GM06990 (cell line): ENCODE measurements at places on chromosomes 2 and 18.

GRCh38 chr18:12656605-12656937 is 1.3 kb downstream of the SPIRE1 start:
- DNase-seq, result no peak

- no peak for DNase-seq
These were observed 28.7 kb upstream of the CABLES1 start for GRCh38 chr18:23106575-23106974.

DNA sequence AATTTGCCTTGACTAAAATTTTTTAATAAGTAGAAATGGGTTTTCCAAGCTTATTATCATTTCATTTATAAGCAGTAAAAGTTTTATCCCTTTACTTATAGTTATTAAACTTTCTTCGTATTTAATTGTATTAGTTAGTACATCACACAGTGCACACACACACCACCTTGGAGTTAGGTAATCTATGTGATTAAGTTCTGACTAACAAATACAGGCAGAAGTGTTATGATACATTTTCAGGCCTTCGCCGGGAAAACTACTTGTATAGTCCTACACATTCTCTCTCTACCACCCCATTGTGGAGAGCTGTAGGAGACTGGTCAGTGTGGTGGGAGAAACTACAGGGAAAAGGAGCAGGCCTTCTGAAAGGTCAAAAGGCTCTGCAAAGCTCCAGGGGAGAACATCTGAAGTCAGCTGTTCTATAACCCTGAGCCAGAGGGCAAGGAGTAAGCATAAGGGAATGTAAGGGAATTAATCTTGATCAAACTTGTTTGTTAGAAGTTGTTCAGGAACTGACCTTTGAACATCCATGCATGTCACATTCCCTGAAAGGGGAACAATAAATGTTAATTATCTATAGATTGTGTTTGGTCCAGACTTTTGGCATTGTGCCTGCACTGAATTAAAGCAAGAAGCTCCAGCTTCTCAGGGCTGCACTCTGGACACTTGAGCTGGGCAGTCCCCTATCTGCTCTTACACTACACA is 231.7 kb downstream of the FSIP2 start:
- no peak for DNase-seq

DNA sequence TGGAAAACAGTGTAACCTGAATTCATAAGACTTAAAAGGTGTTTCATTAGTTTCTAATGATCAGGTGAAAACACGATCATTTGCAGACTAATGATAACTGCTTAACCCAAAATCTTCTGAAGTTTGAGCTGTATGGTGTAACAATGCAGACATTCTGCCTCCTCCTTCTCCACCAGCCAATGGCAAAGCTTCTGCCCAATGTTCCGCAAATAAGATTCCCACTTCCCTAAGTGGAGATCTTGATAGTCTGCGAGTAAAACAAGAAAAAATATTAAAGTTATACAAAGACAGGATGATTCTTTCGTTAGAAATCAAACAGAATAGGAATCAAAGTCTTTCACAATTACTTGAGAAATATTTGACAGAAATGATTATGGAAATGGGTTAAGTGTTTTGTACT is 8.1 kb downstream of the C2orf42 start:
- DNase-seq, result no peak

DNA sequence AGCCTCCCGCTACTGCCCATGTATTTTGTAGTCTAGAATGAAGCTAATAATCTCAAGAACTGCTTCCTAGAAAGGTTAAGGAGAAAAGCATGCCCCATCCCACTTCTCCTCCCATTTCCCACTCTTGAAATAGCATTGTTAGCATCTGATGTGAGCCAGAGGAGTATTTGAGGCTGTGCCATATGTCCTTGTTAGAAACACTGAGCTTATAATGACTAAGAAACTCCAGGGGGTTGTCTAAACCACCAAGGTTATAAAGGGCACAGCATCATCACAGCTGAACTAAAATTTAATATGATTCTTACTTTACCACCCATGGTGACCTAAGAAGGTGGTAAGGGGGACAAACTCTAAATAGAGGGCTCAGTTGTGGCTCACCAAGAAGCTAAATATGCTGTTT is 16.6 kb downstream of the TSPYL6 start:
- no peak for DNase-seq

DNA sequence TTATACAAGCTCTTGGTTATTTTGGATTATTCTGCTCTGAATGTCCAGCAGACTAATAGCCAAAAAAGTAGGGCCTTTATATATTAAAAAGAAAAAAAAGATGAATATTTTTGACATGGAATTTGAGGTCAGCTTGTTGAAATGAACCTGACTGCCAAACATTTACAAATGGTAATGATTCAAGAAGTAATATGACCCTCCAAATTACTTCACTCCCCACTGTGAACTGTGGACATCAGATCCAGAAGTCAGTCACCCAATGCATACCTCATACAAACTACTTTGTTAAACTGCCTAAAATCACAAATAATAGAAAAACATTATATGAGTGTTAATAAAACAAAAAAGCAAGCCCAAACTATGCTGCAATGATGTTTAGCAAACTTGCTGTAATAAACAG is 10.0 kb downstream of the EPG5 start:
- DNase-seq, result no peak

DNA sequence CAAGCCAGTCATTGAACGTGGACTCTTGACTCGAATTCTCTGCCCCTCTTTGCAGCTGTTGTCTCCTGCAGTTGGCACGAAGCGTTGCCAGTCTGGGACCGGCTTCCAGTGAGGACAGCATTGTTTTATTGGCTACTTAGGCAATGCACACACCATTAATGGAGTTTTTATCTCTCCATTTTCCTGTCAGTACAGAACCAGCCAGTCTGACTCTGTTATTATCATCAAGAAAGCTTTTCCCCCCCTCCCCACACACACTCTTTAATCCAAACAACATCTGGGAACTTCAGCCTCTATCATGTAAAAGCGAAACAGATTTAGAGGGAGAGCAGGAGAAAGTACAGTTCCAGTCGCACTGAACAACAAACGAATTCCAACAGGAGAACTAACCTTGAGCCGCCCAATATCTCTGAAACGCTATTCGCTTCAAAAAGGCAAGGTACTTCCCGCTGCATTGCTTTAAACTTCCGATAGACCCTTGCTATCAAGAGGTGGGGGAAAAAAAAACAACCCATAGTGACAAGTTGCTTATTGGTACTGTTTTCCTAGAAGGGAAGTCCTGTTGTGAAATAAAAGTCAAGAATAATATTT is 38.2 kb downstream of the ACVR1 start:
- DNase-seq, result no peak

GRCh38 chr2:144522897-144523595 is 3.1 kb upstream of the ZEB2 start:
- DNase-seq, result no peak

DNA sequence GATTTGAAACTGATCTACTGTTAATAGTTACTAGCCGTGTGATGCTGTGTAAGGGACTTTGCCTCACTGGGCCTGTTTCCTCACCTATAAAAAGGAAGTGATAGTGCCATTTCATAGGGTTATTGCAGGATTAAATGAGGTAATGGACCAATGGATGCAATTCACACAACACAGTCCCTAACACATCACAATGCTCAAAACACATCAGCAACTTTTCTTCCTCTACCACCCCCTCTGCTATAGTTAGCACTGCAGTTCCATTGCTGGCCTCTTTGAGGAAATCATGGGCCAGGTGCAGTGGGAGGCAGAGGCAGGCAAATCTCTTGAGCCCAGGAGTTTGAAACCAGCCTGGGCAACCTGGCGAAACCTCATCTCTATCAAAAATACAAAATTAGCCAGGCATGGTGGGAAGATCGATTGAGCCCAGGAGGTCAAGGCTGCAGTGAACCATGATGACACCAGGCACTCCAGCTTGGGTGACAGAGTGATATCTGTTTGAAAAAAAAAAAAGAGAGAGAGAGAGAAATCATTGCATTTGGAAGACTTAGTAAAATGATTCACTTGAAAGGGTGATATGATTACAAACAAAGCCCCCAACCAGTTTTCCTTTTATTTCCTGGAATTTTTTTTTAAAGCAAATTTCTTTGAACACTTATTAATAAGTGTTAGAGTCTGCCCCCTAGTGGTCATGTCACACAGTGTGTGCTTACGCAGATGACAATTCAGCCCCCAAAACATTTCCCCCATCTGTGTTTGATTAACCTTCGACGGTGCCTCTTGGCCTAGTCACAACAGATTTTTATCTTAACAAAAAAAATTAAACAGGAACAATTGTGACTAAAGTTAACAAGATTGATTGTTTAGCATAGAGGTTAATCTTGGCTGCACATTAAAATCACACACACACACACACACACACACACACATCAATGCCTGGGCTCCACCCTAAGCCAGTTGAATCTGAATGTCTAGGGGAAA is 88.6 kb upstream of the BCL11A start:
- no peak for DNase-seq

- peak; percentile 53 for DNase-seq
These were observed 176.1 kb upstream of the ZFP36L2 start for GRCh38 chr2:43402452-43402937.

DNA sequence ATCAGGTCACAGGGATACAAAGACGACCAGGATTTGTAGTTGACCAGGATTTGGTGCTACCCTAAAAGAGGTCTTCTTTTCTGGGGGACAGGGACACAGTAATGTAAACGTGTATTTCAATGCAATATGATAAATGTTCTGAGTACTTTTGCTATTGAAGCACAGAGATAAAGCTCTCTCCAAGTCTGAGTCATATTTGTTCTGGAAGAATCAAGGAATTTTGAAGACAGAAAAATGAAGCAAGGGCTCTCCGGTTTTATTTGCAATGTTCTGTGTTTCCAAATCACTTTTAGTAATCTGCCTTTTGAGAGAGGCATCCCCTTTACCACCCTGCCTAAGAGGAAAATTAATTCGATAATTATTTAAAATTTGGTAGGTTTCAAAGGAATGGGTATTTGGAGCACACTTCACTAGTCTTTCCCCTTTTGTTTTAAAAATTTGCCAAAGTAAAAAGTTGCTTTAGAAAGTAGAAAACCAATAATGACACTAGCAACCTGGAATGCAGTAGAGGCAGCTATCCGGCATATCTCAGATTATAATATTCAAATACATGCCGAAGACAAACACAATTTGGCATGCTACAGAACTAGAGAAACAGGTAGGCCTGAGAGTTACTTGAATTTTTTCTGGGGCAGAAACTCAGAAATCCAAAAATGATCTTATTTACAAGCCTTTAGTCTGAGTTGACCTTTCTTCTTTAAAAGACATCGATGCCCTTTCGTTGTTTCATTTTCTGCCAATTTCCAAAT is 82.7 kb downstream of the MREG start:
- DNase-seq, result no peak

DNA sequence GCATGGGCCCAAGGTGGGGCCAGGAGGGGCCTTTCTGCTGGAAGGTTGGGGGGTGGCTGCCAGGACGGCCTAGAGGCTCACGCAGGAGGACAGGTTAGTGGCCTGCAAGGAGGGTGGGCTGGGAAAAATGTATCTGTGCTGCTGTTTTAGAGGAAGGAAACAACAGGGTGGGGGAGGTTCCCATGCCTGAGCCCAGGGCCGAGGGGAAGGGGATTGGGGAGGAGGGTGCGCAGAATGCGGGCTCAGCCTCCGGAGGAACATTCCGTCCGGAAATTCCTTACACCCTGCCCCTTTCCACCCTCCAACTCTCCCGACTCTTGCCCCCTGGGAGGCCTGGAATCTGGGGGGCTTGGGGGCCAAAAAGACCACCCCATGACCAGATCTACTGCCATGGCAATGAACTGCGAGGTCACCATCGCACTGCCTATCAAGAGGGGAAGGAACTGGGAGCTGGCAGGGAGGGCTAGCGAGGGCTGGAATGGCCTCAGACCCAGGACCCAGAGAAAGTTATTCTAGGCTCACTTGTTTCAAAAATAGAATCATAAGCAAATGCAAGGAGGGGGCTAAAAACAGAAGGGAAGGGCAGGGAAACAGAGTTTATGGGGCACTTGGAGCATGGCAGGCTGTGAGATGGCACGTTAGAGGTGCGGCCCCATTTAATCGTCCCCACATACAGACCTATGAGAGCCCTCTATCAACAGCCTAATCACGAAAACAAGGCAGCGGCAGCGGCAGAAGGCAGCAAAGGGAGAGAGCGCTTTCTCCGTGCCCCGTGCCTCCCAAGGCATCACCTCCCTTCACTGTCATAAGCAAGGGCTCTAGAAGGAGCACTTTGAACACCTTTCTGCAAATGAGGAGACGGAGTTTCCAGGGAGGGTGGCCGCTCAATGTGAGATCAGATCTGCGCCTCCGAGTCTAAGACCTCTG is 90.4 kb downstream of the TNS1 start:
- no peak for DNase-seq

- no peak for DNase-seq
These were observed 1.6 kb downstream of the NUP35 start for GRCh38 chr2:183125659-183126341.

DNA sequence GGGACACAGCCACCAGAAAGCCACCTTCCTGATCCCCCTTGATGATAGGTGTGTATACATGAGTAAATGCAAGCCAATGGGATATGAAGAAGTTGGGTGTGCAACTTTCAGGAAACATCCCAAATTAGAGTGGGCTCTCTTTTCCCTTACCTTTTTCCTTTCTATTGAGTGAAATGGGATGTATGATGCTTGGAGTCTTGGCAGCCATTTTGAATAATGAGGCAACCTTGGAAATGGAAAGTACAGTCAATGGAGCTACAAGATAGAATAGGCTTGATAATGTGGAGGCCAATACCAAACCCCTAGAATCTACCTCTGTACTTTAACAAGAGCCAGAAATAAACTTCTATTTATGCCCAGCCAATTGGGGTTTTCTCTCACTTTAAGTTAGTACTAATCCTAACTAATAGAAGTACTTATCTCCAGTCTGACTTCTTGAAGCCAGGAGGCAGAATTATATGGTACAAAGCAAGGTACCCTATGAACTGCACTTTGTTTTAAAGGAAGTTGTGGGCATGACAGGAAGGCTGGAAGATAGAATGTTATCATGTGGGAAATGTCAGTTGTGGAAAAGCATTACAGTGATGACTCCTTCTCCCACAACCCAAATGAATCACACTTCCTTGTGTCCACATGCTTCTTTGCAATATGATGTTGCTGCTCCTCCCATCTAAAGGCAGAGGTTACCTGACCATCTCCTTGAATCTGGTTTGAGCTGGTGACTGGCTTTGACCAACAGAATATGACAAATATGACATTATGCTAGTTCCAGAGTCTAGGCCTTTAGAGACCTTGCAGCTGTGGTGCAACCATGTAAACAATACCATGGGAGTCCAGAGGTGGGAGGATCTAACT is 12.9 kb upstream of the NABP1 start:
- DNase-seq, result no peak

DNA sequence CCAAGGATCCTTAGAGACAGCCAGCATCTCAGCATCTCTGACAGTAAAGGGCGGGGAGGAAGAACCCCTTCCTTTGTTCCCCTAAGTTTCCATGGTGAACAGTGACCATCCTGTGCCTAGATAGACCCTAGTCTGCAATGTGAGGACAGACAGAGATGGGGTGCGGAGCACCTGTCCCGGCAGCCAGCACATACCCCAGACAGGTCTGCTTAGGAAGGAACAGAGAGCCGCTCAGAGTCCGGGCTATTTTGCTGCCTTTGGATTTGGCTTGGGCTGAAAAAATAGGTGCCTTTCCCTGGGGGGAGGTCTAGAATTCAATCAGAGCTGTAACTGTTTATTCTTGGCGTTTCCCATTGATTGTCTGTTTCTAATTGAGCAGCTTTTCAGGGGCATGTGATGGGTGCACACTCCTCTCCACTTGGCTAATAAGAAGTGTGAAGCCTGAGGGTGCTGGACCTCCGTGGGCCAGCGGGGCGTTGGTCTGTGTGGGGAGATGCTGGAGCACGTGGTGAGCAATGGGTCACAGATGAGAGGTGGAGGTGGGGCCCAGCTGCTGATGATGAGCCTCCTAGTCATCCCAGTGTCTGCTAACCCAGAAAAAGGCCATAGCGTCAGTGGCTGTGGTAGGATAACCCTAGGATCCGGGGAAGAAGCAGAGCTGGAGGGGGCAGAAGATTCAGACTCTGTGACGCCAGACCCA is 236.8 kb downstream of the SEPTIN10 start:
- no peak for DNase-seq

GRCh38 chr18:7619676-7620075 is 52.6 kb downstream of the PTPRM start:
- no peak for DNase-seq
